ENCODE measurements at places on chromosomes 2 and 18. TPM values are rescaled to one million over a fixed set of nuclear protein-coding genes. Genes with fewer than 3 reads are reported as not detected.

Gene SPRED2
- 9.9 TPM for total RNA-seq

Gene EVX2
- not detected for total RNA-seq

Gene VSNL1
- total RNA-seq = 21.7 TPM

Gene CNDP1
- not detected for total RNA-seq

Gene KCNJ3
- total RNA-seq = not detected

Gene DAW1
- 0.35 TPM for total RNA-seq

Gene MEX3C
- total RNA-seq = 34.1 TPM

Gene SNED1
- total RNA-seq = 0.05 TPM

Gene GAREM2
- 0.05 TPM for total RNA-seq

Gene CFAP53
- total RNA-seq = 0.85 TPM

Gene KYNU
- 24.9 TPM for total RNA-seq

Gene HAAO
- not detected for total RNA-seq

Gene MDH1B
- 0.14 TPM for total RNA-seq

Gene NAT8
- not detected for total RNA-seq

Gene IL1B
- total RNA-seq = 63.4 TPM

Gene PID1
- 2.4 TPM for total RNA-seq

Gene LHCGR
- total RNA-seq = not detected

Gene SERPINB11
- total RNA-seq = 0.35 TPM

Gene TMEM17
- total RNA-seq = 2.3 TPM

Gene COL3A1
- total RNA-seq = 16.9 TPM

Gene REG3G
- total RNA-seq = not detected
